Calu3 (cell line): ENCODE measurements at places on chromosomes 7 and 10. TPM values are rescaled to one million over a fixed set of nuclear protein-coding genes. Genes with fewer than 3 reads are reported as not detected.

DNA sequence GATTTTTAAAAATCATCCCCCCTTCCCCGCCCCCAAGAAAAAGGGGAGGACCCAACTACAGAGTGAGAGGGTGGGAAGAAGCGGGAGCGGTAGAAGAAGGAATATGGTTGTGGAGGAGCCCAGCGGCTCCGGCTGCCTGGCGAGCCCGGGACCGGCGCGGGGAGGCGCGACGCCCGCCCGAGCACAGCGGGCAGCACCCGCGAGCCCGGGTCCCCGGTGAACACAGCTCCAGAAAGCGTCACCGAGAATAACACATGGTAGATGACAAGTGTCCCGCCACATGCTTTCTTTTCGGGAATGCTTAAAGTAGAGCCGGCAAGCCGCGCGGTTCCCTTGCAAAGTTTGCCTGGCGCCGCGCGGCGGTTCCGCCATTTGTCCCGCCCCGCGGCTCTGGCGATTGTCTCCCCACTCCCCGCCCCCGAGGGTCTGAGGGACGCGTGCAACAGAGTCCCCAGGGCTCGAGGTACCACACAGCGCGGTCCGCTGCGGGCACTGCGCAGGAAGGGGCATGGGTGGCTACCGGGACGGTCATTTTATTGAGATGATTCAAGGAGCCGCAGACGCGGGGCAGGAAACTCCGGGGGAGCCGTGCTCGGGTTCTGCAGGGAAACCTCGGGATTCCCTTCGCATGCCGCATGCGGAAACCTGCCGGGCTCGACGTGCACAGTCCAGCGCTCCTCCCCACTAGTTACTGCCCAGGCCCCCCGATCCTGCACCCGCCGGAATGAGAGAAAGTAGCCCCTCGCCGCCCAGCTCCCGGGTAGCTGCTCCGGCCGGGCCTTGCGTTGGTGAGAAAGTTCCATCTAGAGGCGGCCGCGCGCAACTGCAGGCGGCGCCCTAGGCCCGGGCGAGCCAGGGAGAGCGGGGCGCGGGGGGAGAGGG is 781 bp upstream of the GRM8 start:
- DNase-seq = peak; percentile 76

- no peak for DNase-seq
Measured at GRCh38 chr10:130820880-130821482, 490.5 kb downstream of the TCERG1L start.

- DNase-seq = no peak
Measured at GRCh38 chr7:10912077-10912476, 61.6 kb upstream of the PHF14 start.

- no peak for DNase-seq
Measured at GRCh38 chr7:55132550-55132889, 113.7 kb downstream of the EGFR start.

Gene GPR146
- 0.66 and 1.8 TPM in 2 replicates for total RNA-seq

- no peak for DNase-seq
Measured at GRCh38 chr7:155337946-155338631, 40.4 kb downstream of the INSIG1 start.

GRCh38 chr7:156192921-156193320 is 380.7 kb upstream of the SHH start:
- DNase-seq = no peak

GRCh38 chr7:131231381-131232220 is 96.1 kb upstream of the MKLN1 start:
- no peak for DNase-seq

DNA sequence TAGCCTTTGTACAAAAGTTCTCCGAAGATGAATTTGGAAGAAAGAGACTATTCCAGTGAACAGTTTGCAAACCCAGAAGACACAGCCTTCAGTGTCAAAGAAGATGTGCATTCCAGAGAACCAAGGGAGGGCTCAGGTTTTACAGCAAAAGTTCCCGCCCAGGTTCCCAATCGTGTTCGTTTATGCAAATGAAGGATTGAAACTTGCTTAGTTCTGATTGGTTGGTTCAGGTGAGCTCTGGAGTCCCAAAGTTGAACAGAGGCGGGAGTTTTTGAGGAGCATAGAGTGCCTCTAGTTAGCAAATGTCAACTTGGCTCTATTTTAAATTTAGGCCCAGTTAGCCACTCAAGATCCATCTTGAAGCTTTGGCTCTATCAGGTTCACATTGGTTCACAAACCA is 51.3 kb downstream of the TMEM270 start:
- DNase-seq = no peak

- DNase-seq = no peak
Measured at GRCh38 chr7:110974441-110974840, 116.5 kb upstream of the LRRN3 start.

Gene NUTM2B
- total RNA-seq = 0.76 and 0.78 TPM in 2 replicates

Gene VSTM4
- not detected in 2 replicates for total RNA-seq
